ENCODE measurements at places on chromosomes 11 and 22. TPM values are rescaled to one million over a fixed set of nuclear protein-coding genes. Genes with fewer than 3 reads are reported as not detected.

DNA sequence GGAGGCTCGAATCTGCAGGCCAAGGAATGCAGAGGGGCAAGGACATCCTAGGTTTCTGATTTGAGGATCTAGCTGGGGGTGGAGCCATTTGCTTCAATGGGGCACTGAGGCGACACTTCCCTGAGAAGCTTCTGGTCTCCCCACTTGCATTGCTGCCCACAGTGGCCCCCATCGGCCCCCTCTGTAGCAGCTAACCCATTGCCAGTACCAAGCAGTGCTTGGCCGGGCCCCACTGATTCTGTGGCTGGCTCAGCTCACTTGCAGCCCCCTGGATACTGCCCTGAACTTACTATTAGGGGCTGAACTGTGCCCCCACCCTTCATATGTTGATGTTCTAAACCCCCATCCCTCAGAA is 42.9 kb upstream of the SHISAL1 start:
- no peaks in the 10 kb centered on the region for H3K27me3 ChIP-seq
- H3K27ac ChIP-seq: no peak overlapping the region
- no peaks in the 10 kb centered on the region for H3K36me3 ChIP-seq
- no peak overlapping the region for H3K4me3 ChIP-seq

The GSC2 gene
- not detected for total RNA-seq

DNA sequence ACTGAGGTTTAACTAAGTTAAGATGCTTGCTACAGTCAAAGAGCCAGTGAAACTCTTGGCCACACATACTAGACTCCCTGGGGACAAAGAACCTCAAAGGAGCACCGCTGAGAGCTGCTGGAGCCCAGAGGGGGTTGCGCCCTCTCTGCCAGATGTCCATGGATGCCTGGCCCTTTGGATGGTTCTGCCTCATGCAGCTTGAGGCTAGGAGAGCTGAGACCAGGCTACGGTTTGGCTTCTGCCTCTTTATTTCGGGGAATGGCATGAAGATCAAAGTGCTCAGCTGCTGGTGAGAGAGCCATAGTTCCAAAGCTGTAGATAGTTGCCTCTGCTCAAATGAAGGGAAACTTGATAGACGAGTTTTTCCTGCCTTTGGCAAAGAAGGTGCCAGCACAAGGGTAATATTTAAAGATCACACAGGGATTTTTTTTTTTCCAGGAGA is 43.0 kb downstream of the RASSF10 start:
- H3K27me3 ChIP-seq: no peaks in the 10 kb centered on the region
- no peaks in the 10 kb centered on the region for H3K36me3 ChIP-seq
- peaks cover 8% of the 10 kb centered on the region for H3K4me1 ChIP-seq
- DNase-seq: no peak
- no peak overlapping the region for H3K27ac ChIP-seq

The ELF5 gene
- not detected for total RNA-seq

DNA sequence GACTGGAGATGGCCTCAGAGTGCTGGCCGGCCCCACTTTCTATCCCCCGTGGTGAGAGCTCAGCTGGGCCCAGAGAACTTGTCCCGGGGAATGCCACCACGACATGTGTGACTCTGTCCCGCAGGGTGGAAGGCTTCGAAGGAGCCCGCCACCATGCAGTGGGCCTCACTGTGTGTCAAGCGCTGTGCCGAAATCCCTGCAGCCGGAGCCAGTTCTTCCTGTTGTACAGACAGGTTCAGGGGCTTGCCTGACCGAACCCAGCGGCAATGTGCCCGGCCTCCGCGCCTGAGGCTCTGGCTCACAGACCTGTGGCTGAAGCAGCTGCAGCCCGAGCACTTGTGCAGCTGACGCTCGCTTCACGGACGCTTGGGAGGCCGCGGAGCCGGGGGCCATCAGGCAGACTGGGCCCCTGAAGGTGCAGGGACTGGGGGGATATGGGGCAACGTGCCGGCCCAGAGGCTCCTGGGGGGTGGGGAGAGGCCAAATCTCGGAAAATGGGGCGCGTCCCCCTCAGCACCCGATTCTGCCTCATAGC is 650 bp downstream of the PPM1F start:
- peak overlapping the region; percentile 80 for H3K27ac ChIP-seq
- H3K36me3 ChIP-seq: no peaks in the 10 kb centered on the region

Data from CD8-positive, alpha-beta memory T cell (primary cell).